LHCN-M2 (cell line): ENCODE measurements at places on chromosomes 2 and 18. TPM values are rescaled to one million over a fixed set of nuclear protein-coding genes. Genes with fewer than 3 reads are reported as not detected.

DNA sequence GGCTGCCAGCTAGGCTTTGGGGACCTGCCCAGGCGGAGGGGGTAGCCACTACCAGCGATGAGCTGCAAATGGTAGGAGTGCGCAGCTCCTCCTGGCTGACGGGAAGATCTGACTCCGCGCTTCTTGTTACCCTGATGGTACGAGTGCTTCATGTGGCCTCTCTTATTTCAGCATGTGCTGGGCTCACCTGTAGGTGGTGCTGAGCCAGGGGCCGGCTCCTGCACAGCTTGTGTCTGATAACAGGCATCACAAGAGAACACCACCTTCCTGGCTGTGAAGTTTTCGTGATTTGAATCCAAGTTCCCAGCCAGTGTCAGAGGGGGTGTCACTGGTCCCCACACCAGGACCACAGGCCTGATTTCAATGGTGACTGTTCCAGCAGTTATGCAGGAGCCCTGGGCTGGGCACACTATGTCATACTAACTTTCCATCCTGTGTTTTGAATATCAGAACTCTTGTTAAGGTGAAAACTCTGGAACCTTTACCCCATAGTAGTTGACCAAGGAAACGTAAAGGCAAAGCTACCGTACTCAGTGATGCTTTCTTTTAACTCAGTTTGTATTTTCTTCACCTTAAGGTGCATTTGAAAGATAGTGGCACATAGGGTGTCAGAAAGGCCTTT lies 28.0 kb downstream of the APCDD1 start:
- no peak for DNase-seq

- no peak for DNase-seq
These were observed 417.6 kb downstream of the LRRTM4 start for GRCh38 chr2:77104554-77104953.

- DNase-seq: no peak
These were observed 15.0 kb upstream of the CAB39 start for GRCh38 chr2:230697676-230698075.

DNA sequence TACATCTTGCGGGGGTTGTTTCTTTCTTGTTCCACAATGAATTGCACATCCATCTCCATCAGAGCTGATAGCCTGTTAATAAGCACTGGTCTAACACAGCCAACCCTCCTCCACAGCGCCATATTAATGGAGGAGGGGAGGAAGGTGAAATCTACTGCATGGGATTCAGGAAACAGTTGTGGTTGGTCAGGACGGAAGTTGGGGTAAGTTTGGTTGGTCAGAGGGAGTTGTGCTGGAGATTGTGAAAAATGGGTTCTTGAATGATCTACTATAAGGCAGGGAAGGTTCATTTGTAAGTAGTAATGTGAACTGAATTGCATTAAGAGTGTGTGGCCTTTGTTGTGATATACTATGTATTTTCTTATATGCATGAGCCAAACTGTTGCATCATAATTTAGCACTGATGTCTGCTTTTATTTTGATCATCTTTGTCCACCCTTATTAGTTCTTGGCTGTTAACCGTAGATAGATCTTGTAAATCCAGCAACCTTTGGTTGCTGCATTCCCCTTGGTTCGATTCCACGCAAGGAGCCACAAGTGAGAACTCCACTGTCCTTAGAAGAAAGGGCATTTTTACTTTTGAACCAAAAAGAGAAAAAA lies 150.6 kb upstream of the MAPRE2 start:
- DNase-seq: no peak

DNA sequence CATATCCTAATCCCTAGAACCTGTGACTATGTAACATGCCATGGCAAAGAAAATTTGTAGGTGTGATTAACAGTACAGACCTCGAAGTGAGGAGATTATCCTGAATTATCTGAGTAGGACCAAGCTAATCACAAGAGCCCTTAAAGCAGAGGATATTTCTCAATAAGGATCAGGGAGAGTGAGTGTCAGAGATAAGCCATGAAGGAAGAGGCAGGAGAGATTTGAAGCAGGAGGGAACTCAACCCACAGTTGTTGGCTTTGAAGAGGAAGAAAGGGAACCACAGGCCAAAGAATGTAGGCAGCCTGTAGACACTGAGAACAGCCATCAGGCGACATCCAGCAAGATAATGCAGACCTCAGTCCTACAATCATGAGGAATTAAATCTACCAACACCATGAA lies 229.3 kb downstream of the NBAS start:
- DNase-seq: no peak

- DNase-seq: no peak
These were observed 72.4 kb downstream of the SLC16A14 start for GRCh38 chr2:229996320-229996719.

- DNase-seq: no peak
These were observed 1.1 kb downstream of the AFTPH start for GRCh38 chr2:64525317-64525613.

DNA sequence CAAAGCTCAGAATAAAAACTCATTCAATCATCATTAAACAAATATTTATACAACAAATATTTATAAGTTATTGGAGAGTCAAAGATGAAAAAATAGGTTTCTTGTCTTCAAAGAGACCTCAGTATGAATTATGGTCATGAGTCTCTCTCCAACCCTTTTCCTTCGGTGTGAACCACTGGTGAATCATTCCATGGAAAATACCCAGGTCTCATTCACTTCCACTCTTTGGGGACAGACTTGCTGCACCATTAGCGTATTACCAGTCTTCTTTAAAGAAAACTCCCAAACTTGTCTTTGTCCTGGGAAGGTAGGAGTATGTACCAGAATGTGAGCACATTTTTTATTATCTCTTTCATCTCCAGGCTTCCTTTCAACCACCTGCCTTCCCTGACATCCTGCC lies 257.4 kb upstream of the RBMS1 start:
- peak; percentile 76 for DNase-seq

DNA sequence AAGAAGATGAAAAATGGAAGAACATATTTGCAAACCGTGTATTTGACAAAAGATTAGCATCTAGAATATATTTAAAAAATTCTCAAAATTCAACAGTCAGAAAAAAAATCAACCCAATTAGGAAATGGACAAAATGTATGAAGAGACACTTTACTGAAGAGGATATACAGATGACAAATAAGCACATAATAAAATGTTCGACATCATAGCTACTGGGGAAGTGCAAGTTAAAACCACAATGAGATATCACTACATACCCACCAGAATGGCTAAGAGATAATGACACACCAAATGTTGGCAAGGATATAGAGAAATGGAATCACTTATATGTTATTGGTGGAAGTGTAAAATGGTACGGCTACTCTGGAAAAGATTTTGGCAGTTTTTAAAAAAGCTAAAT lies 11.7 kb upstream of the NUP35 start:
- no peak for DNase-seq

- no peak for DNase-seq
These were observed 65.2 kb downstream of the CMPK2 start for GRCh38 chr2:6800553-6800952.

- DNase-seq: no peak
These were observed 6.2 kb downstream of the COPS9 start for GRCh38 chr2:240129731-240130392.

GRCh38 chr2:232457121-232458011 lies 1.4 kb downstream of the ALPI start:
- no peak for DNase-seq

DNA sequence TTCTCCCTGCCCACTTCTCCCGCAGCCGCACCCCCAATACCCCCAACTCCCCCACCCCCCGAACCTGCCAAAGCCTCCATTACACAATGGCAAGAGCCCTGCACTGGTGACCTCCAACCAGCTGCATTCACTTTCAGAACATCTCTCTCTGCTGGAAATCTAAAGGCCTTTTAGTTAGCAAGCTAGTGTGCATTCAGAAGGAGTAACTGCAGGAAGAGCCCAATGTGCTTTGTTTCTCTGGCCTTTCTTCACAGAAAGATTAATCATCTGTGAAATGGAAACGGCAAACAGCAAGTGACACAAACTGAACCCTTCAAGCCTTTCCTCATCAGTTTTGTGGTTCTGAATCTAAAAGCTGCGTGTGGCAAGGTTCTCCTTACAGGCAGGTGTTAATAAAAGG lies 124.2 kb downstream of the OLA1 start:
- no peak for DNase-seq

DNA sequence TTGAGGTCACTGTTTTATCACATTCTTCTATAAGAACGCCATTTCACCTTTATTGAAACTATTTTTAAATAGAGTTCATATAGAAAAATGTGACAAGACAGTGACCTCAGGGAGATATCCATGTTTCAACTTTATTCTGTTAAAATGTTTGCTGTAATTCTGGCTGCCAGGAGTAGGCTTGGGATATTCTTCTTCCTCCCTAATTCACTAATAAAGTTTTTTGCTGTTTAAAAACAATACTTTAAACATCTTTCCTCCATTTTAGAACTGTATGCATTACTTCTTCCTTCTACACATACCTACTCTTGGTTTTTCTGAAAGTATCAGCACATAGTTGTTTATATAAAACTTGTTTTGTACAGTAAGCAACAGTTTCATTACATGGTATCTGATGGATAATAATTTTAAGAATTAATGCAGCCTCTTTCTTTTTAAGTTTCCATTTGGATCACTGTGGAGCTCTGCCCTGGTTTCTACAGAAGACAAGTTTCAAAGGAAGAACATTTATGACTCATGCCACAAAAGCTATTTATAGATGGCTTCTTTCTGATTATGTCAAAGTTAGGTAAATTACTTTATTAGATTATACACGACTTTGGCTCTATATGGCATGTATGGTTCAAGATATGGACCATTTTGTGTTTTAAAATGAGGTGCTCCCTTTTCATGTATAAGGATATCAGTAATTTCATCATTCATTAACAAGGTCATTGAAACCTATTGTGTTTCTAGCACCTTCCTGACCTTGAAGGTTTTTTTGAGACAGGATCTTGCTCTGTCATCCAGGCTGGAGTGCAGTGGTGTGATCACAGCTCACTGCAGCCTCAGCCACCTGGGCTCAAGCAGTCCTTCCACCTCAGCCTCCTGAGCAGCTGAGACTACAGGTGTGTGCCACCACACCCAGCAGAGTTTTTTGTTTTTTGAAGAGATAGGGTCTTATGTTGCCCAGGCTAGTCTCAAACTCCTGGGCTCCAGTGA lies 7.2 kb downstream of the CPSF3 start:
- peak; percentile 44 for DNase-seq

DNA sequence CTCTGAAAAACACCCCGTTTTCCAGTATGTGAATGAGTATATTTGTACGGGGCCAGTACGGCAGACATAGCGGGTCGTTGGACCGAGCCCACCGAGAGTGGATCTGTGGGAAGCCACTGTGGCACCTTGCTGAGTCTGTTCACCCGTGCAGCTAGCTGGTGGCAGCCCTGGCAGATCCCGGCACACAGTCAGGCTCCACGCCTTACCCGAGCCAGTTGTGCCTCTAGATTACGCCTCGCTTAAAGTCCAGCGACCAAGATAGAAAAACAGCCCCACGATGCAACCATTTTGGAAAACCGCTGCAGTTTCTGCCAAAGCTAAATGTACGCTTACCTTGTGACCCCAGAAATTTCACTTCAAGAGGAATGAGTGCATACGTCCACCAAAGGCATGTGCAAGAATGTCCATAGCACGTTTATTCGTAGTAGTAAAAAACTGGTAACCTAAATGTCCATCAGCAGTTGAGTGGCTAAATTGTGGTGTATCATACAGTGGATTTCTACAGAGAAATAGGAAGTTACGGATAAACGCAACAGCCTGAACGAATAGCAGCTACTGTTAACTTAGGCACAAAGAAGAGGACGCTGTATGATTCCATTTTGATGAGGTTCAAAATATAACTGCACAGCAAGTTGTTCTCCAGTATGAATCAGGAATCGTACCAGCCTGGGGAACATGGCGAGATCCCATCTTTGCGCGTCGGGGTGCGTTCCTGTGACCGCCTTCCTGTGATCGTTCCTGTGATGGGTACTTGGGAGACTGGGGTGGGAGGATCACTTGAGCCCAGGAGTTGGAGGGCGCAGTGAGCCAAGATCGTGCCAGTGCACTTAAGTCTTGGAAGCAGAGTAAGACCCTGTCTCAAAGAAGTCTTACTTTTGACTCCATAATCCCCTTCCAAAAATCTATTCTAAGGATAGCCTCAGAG lies 688 bp upstream of the WDR33 start:
- no peak for DNase-seq

DNA sequence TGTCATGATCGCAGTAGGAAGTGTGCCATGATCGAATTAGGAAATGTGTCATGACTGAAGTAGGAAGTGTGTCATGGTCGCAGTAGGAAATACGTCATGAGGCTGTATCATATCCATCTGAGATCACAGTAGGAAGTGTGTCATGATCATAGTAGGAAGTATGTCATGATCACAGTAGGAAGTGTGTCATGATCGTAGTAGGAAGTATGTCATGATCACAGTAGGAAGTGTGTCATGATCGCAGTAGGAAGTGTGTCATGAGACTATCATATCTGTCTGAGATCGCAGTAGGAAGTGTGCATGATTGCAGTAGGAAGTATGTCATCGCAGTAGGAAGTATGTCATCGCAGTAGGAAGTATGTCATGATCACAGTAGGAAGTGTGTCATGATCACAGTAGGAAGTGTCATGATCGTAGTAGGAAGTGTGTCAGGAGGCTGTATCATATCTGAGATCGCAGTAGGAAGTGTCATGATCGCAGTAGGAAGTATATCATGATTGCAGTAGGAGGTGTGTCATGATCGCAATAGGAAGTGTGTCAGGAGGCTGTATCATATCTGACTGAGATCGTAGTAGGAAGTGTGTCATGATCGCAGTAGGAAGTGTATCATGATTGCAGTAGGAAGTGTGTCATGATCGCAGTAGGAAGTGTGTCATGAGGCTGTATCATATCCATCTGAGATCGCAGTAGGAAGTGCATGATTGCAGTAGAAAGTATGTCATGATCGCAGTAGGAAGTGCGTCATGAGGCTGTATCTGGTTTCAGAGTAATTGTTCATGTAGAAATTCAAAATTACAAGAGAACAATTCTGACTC lies 56.4 kb upstream of the NFATC1 start:
- no peak for DNase-seq

GRCh38 chr2:232142049-232142448 lies 180.5 kb downstream of the DIS3L2 start:
- DNase-seq: peak; percentile 19

DNA sequence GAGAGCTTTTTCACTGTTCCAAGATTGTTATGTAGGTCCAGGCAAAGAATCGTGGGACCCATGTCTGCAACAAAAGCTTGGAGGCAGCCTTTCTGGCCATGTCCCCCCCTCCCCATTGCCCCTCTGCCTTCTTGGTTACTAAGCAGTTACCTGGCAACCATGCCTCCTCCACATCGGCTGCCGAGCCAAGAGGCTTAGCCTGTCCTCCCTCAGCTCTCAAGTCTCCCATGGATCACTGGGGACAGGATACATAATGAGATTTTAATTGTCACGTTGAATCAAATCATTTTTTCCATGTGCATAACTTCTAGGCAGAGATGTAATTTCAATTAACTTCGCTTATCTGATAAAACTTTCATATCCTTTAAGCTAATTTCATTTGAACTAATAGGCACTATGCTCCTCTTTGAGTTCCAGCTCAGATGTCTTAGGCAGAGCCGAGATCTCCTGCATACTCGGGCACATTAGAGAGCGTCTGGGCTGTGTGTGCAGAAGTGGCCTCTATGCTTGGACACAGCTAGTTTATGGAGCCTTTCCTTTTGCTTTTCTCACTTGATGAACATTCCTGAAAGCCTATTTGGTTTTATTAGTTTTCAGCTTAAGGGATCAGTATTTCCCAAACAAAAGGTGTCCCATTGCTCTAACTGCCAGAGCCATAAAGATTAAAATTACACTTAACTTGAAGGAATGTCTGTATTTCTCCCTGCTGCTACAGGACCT lies 80.7 kb downstream of the LYPD1 start:
- DNase-seq: no peak

Gene CROCC2
- under 0.01 TPM in 1 of 2 replicates, not detected in the other for total RNA-seq

Gene ASB18
- not detected in 2 replicates for total RNA-seq

Gene PCARE
- total RNA-seq: not detected in 2 replicates

Gene CCDC85A
- total RNA-seq: 0.57 and 1.9 TPM in 2 replicates

Gene PRADC1
- total RNA-seq: 78.2 and 90.0 TPM in 2 replicates

Gene GPR45
- total RNA-seq: not detected in 2 replicates

Gene POTEI
- not detected in 2 replicates for total RNA-seq

Gene IL37
- total RNA-seq: 0.75 TPM in 1 of 2 replicates, not detected in the other
